GM13977 (cell line): ENCODE measurements at places on chromosomes 5 and 9.

- DNase-seq = no peak
Observed at GRCh38 chr5:124659798-124660197, 86.6 kb downstream of the ZNF608 start.

- DNase-seq = no peak
Observed at GRCh38 chr9:2595973-2596372, 25.6 kb upstream of the VLDLR start.

GRCh38 chr9:13606586-13606985, 327.1 kb upstream of the MPDZ start:
- DNase-seq = no peak

- no peak for DNase-seq
Observed at GRCh38 chr5:133713209-133713608, 100.9 kb upstream of the FSTL4 start.

- no peak for DNase-seq
Observed at GRCh38 chr5:78540335-78541085, 108.1 kb downstream of the LHFPL2 start.

DNA sequence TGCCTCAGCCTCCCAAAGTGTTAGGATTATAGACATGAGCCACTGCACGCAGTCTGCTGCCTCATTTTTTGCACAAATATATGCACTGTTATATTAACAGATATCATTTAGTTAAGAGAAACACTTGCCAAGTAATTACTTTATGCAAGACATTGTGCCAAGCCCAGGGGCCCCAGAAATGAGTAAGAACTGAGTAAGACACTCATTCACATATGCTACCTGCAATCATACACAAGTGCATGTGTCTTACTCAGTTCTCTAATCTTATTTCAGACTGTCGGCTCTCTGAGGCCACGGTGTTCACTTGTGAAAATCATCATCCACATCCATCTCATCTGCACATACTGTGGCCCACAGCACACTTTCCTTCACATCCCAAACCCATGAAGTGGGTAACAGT, 16.0 kb downstream of the TRAF1 start:
- DNase-seq = no peak
